ENCODE measurements at places on chromosomes 7 and 10.

- no peak for DNase-seq
Observed at GRCh38 chr10:8104005-8104404, 49.5 kb downstream of the GATA3 start.

GRCh38 chr7:24381894-24382505 is 98.0 kb downstream of the NPY start:
- peak; percentile 62 for DNase-seq

DNA sequence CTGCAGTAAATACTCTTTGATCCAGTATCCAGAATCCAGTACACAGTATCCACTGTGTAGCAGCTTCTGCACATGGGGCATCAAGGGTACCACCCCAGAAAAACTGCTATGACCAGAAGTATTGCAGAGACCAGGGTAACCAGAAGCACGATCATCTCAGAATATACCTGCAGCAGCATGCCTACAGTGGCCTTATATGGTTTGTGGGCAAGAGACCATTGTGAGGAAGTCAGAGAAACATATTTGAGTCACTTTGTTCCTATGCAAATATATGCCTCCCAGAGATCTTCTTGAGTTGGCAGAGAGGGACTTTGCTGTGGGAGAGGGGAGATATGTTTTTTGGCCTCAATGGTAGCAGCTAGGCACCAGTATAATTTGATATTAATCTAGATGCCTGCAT is 206.4 kb upstream of the LRRTM3 start:
- DNase-seq, result no peak

DNA sequence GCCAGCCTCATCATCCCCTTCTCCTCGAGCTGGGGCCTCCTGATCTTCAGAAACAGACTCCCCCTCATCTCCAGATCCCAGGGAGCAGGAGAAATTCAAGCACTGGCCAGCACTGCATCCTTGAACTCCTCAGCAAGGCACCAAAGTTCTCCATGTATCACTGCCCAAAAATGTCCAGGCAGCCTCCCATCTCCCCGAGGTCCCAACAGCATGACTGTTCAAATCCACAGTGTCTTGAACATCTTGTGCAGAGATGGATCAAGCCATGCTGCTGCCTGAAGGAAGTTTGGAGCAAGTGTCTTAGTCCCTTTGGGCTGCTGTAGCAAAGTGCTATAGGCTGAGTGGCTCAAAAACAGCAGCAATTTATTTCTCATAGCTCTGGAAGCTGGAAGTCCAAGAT is 115.5 kb upstream of the GALNT17 start:
- no peak for DNase-seq

DNA sequence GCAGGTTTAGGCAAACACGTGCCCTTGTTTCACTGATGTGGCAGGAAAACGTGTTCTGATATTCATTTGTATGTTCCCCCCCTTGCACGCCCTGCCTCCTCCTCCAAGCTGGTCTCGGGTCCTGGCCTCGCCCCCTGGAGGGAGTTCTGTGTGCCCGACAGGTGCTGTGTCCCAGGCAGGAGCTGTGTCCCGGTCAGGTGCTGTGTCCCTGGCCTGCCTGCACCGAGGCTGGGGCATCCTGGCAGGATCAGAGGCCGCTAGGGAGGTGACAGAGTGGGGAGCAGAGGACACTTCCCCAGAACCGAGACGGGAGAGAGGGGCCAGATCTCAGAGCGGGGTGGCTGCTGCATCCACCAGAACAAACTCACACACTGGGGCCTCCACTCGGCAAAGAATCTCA is 45.3 kb downstream of the PRKAG2 start:
- DNase-seq, result no peak

DNA sequence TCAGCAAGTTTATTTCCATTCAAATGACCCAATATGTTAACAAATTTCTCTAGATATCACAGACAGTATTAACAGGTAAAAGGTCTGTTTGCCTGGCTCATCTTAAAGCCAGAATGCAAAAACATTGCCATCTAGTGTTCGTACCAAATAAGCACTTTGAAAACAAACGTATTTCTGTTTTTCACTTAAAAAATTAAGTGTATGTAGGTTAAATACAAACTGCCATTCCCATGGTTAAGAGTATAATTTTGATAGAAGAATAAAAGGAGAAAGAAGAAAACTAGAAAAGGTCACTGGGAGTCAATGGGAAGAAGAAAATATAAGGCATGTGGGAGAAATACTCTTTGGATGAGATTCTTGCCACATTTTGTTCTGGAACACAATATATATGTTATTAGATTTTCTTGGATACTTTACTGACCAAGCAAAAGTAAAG is 51.0 kb downstream of the ORC5 start:
- peak; percentile 50 for DNase-seq

- no peak for DNase-seq
Observed at GRCh38 chr10:80192553-80192952, 12.8 kb downstream of the ANXA11 start.

DNA sequence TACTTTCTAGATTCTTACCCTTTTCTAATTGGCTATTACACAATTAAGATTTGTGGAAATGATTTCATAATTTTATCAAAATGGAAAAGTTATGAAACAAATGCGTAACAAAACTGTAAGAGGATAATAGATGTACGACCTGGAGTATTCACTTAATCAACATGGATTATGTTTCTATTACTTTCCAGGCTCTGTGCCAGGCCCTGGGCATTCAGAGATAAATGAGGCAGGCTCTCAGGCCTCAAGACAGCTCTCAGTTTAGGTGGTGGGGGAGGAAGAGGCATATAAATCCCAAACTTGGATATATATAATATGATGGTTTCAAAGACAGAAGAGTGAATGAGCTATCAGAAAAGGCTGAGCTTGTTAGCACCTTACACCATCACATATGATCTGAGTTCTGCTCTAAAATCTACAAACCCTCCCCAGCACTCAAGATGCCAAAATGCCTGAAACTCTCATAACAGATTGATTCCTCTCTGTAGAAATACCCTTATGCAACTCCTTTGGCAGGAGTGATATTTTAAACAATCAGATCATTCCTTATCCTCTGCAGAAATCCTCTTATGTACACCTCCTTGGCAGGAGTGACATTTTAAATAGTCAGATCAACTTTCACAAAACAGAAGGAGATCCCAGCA is 42.5 kb downstream of the ACBD5 start:
- no peak for DNase-seq

DNA sequence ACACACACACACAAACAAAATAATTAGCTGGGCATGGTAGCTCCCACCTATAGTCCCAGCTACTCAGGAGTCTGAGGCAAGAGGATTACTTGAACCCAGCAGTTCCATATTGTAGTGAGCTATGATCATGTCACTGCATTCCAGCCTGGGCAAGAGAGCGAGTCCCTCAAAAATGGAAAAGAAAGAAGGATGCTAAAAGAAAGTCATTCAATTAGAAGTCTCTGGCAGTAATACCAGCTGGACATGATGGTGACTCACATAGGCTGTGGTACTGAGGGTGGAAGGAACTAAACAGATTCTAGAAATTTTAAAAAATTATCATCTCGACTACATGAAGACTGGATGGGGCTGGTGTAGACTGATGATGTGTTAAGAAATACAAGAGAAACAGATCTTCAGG is 385.3 kb downstream of the ETV1 start:
- no peak for DNase-seq

- DNase-seq, result no peak
Observed at GRCh38 chr7:118945911-118946682, 721.6 kb downstream of the ANKRD7 start.

- no peak for DNase-seq
Observed at GRCh38 chr7:159108941-159109652, 35.6 kb downstream of the VIPR2 start.

- no peak for DNase-seq
Observed at GRCh38 chr7:158836692-158837091, 7.4 kb upstream of the ESYT2 start.

- DNase-seq, result no peak
Observed at GRCh38 chr7:141276031-141276430, 202.2 kb downstream of the TMEM178B start.

DNA sequence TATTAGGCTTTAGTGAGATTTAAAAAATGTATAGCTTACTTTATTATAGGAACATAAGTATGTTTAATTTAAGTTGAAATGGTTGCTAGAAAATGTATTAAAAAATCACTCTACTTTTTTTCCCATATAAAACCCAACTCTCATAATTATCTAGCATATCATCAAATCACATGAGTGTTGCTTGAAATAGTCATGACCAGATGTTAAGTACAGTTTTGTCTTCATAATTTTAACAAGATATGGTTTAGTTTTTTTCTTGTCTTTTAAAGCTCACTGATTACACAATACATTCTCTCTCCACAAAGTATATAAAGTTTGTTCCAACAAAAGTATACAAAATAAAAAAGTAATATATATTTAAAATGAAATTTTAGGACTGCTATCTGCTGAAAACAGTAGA is 82.8 kb downstream of the HGF start:
- no peak for DNase-seq

GRCh38 chr7:49789736-49790135 is 16.3 kb downstream of the VWC2 start:
- DNase-seq, result no peak

DNA sequence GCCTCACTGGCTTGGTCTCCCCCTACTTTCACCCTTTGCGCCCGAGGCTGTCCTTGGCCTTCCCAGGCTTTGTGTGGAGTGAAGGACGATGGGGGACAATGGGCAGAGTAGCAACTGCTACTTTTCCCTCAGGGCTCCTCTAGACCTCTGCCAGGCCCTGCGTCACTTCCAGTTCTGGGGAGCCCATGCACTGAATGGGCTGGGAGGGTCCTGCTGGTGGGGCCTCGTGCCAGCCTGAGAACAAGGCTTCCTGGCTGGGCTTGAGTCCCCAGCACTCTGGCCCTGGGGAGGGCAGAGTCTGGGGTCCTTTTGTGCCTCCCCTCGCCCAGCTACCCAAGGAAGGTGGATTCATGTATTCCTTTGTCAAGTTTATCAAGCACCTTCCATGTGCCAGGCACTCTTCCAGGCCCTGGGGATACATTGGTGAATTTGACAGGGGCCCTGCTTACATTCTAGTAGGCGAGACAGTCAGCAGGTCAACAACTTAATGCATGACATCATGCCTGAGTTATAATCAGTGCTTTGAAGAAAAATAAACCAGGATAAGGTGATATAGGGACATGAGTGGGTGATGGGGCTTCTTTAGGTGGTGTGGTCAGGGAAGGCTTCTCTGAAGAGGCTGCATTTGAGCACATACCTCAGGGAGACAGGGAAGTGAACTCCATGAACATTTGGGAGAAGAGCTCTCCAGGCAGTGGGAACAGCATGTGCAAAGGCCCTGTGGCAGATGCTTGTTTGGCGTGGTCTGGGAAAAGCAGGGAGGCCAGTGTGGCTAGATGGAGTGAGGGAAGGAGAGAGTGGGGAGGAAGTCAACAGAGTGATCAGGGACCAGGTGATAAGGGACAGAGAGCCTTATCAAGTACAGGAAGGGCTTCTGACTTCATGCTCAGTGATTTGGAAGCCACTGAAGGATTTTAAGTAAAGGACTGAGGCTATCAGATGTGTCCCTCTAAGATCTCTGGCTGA is 14.1 kb downstream of the ZMIZ1 start:
- no peak for DNase-seq

DNA sequence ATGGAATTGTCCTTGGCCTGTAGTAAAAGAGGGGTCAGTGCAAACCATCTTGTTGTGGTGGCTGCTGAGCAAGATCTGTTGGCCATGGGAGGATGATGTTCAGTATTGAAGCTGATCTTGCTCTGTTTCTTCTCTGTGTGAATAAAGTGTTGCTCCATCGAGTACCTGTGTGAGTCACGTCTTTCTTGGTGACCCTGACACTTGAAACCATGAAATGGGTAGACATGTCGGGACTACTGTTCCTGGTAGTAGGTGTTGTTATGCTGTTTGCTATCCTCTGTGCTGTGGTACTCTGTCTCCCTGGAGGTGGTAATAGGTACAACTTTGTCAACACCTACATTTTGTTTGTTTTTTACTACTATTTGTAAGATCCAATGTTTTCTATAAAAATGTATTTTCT is 330.6 kb downstream of the MDFIC start:
- DNase-seq, result no peak

DNA sequence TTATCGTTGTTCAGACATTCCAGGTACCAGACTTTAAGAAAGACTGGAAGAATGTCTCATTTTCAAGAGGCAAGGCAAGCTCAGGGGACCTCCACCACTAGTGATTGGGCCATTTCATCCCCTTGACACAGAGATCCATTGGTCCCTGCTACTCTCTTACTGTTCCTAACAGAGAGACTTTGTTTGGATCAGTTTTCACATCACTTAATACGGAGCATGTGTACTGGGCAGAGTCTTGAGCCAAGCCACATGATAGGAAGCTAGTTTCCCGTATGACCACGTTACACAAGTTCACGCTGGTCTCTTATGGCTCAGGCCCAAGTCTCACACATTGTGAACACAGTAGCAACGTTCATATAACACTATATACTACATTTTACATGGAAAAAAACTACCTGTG is 269.9 kb downstream of the BAMBI start:
- no peak for DNase-seq

DNA sequence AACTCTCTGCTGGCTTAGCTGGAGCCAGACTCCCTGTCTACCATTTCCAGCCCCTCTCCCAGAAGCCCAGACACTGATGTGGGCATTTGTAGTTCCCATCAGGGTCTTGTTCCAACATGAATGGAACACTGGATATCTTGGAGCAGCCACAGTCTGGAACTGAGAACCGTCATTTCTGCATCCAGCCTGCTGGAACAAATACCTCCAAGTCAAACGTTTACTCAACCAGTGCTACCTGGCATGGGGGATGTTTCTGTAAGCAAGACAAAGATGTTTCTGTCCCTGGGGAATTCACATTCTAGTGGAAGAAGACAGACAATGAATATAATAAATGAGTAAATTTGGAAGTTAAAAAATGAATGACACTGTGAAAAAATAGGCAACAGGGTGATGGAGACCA is 70.8 kb upstream of the ZNF438 start:
- DNase-seq, result no peak

DNA sequence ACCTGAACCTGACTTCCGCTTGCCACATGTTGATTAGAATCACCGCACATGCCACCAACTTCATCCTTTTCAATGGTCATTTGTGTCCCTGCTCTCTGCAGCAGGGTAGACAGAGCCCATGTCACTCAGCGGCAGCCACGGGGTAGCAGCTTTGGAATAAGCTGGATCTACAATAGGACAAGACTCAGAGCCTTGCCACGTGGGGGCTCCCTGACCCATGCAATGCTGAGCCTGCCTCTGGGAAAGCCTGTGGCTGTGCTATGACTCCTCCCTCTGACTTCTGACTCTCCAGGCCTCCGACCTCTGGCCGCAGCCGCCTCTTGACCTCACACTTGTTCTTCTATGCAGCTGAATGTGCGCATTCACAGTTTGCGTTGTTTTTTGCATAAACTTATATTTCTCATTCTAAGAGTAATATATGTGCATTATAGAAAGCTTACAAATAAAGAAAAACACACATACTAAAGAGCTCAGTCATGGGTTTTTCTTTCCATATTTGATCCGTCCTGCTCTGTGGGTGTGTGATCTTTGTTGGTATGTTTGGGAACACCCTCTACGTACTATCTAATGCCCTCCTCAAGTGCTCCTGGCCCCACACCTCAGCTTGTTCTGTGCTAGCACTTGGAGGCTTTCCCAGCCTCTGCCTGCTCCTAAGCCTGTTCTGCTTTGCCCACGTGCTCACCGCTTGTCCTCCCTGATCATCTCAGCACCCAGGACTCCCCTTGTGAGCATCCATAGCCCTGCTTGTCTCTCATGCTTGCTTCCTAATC is 198.0 kb upstream of the MKI67 start:
- DNase-seq, result peak; percentile 3

Measured in NCI-H1694 (cell line).